Non-pigmented ciliary epithelial cell (primary cell): ENCODE measurements at places on chromosomes 13 and 19.

GRCh38 chr19:13255041-13255718 is 105.0 kb downstream of the IER2 start:
- DNase-seq, result no peak

GRCh38 chr13:107458269-107458668 is 757.1 kb downstream of the LIG4 start:
- DNase-seq, result no peak

GRCh38 chr19:41457241-41457640 is 14.3 kb downstream of the ERICH4 start:
- no peak for DNase-seq

- no peak for DNase-seq
Measured at GRCh38 chr19:18445262-18445948, 7.5 kb upstream of the ISYNA1 start.
